Thyroid gland (tissue), 4 donors: ENCODE measurements at places on chromosomes 11 and 22. TPM values are rescaled to one million over a fixed set of nuclear protein-coding genes. Genes with fewer than 3 reads are reported as not detected.

SPON1 gene
- 14.9 TPM for total RNA-seq

XKR3 gene
- total RNA-seq, result not detected

SLC17A6 gene
- total RNA-seq, result not detected

ASCL2 gene
- total RNA-seq, result 0.54 TPM

CARD18 gene
- not detected for total RNA-seq

TECTA gene
- total RNA-seq, result 1.3 TPM

ANKK1 gene
- total RNA-seq, result 0.88 TPM

SAA1 gene
- not detected for total RNA-seq

LRRC4C gene
- total RNA-seq, result 4.6 TPM

CRACR2B gene
- total RNA-seq, result 17.2 TPM

GLB1L2 gene
- total RNA-seq, result 13.4 TPM

MB gene
- total RNA-seq, result not detected

TRIM5 gene
- total RNA-seq, result 32.9 TPM

OVCH2 gene
- total RNA-seq, result not detected

KRTAP5-7 gene
- not detected for total RNA-seq

MYEOV gene
- 0.68 TPM for total RNA-seq

ANO9 gene
- 6.4 TPM for total RNA-seq

WNT11 gene
- total RNA-seq, result 31.5 TPM

MYO7A gene
- 3.8 TPM for total RNA-seq

NXPE2 gene
- total RNA-seq, result not detected

TTC9C gene
- 28.9 TPM for total RNA-seq

EXPH5 gene
- total RNA-seq, result 4.5 TPM

TIGD3 gene
- total RNA-seq, result not detected

PDE2A gene
- total RNA-seq, result 45.9 TPM

OR4D5 gene
- total RNA-seq, result 1.7 TPM

TRIM51 gene
- not detected for total RNA-seq

LDLRAD3 gene
- total RNA-seq, result 4.5 TPM

EMID1 gene
- 14.0 TPM for total RNA-seq

SAA4 gene
- not detected for total RNA-seq

ART1 gene
- not detected for total RNA-seq

KIRREL3 gene
- total RNA-seq, result not detected

APOA4 gene
- total RNA-seq, result not detected

MAP6 gene
- 4.8 TPM for total RNA-seq

SYT8 gene
- not detected for total RNA-seq

OR8A1 gene
- total RNA-seq, result not detected

RASSF10 gene
- total RNA-seq, result 0.24 TPM

SMCO4 gene
- total RNA-seq, result 76.3 TPM
